ENCODE measurements at places on chromosomes 6 and 20.

GRCh38 chr6:141123049-141123448 is 1009.7 kb upstream of the GJE1 start:
- DNase-seq: no peak

- DNase-seq: no peak
Observed at GRCh38 chr6:107235511-107235910, 120.2 kb upstream of the BEND3 start.

- no peak for DNase-seq
Observed at GRCh38 chr6:149501768-149502167, 17.0 kb upstream of the ZC3H12D start.

GRCh38 chr6:11011787-11012234 is 32.3 kb downstream of the ELOVL2 start:
- DNase-seq: no peak

GRCh38 chr6:37812841-37813240 is 6.7 kb upstream of the ZFAND3 start:
- no peak for DNase-seq

GRCh38 chr20:16222859-16223411 is 350.3 kb downstream of the KIF16B start:
- no peak for DNase-seq

DNA sequence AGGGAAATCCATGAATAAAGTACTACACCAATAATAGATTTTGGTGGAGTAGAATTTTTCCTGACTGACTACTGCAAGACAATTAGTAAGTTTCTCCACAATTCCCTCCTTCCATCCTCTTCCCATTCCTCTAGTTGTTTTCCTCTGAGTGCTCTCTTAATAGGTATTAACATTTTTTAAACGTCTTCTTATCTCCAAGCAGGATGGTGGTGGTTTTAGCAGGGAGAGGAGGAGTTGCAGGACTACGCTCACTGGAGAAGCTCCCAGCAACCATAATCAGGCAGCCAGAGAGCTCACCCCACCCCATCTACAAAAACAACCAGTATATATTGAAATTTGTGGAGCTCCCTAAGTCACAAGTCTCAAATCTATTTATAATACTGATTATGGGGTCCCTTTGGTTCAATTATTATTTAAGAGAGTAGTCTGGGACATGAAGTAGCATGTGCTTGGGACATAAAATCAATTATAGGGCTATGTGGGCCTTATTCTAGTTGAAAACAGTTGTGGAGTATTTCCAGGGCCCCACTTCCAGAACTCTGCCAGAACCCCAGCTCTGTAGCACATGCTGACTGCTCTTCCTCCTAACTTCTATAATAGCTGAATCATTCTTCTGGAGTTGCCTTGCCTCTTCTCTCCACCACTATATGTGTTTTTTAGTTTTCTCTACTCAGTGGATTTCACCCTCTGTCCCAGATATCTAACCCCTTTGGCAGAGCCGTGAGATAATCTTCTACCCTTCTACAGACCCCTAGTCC is 49.8 kb downstream of the MYB start:
- no peak for DNase-seq

DNA sequence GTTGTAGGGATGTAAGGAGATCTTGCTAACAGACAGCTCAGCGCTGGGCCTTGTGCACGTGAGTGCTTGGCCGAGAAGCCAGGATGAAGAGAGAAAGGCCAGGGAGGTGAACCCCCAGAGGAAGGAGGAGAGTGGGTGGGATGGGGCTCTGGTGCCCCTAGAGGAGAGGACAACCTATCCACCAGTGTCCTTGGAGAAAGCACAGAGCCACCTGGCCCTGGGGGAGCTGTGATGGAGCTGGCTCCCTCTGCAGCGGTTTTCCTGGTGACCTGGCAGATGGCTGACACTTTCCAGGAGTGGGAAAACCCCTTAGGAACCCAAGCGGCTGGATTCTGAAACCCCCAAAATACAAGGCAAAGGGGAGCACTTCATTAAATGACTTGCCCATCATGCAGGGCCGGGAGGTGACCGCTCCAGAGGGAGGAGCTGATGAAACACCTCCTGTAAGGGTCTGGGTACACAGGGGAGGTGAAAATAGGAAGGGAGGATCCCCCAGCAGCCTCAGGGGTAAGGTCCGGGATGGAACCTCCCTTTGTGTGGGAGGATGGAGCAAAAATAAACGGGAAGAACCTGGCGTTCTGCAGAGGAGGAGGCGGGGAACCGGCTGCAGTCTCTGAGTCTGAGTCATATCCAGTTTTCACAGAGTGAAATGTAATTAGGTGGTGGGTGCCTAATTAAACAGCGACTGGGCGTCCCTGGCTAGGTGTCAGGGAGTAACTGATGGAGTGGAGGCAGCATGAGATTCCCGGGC is 80.4 kb downstream of the SULF2 start:
- no peak for DNase-seq

DNA sequence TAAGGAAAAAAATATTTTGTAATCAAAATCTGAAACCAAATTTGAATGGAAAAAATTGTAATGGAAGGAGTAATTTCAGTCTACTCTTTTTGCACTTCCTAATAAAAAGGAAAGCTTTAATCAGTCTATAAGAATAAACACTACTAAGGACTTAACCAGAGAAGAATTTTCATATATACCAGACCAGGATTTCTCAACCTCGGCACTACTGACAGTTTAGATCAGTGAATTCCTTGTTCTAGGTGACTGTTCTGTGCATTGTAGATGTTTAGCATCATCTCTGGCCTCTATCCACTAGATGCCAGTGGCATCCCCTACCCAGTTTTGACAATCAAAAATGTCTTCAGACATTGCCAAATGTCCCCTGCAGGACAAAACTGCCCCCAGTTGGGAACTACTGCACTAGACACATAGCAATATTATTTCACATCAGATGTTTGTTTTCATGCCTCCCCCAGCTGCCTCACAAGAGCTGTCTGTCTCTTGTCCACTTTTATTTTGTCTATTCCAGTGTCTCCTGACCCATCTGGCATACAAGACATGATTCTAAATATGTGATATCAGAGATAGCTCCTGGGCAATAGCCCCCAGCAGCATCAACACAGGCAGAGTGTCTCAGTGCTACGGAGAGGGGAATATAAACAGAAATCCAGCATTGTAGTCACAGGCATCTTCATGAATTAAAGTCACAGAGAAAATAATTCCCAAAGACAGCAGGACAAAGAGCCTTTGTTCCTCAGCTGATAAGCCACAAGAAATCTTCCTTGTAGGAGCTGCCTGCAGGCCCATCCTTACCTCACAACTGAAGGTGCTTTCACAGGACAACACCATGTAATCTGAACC is 27.0 kb downstream of the DNAAF9 start:
- no peak for DNase-seq

DNA sequence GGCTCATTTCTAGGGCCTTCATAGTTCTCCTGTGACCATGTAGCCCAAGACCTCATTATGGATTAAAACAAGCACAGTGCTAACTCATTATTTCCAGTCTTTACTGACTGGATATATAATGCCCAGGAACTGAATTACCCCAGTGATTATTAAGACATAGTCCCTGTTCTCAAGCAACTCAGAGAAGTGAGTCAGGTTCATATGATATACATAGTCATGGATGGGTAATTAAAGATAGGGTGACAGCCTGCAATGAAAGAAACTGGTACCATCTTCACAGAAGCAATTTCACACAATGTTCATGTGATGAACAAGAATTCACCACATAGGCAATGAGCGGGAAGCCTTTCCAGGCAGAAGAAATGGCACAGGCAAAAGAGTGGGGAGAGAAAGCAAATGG is 3.5 kb downstream of the TRIM27 start:
- no peak for DNase-seq

DNA sequence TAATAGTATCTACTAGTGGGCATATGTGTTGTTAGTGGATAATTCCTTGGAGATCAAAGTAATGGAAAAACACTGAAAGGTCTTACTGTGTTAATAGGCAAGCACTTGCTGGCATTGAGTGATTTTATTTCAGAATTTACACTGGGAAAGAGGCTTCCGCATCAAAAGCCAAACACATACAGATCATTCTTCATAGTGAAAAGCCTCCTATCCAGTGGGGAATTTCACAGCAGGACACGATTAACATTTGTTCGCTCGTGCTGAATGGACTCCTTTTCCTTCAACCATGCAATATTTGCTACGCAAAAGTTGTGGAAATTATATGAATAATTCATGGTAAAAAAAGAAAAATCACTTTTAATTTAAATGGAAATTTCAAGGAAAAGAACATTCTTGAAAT is 26.4 kb downstream of the GABRR1 start:
- DNase-seq: no peak

DNA sequence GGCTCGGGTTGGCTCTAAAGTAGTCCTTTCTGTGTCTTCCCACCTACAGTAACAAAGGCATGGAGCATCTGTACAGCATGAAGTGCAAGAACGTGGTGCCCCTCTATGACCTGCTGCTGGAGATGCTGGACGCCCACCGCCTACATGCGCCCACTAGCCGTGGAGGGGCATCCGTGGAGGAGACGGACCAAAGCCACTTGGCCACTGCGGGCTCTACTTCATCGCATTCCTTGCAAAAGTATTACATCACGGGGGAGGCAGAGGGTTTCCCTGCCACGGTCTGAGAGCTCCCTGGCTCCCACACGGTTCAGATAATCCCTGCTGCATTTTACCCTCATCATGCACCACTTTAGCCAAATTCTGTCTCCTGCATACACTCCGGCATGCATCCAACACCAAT is 291.2 kb downstream of the ESR1 start:
- DNase-seq: no peak

GRCh38 chr20:57919049-57919448 is 209.2 kb upstream of the PMEPA1 start:
- no peak for DNase-seq

GRCh38 chr6:43962458-43962857 is 164.8 kb downstream of the MRPL14 start:
- no peak for DNase-seq

GRCh38 chr6:5723841-5724691 is 282.7 kb downstream of the NRN1 start:
- peak; percentile 31 for DNase-seq

DNA sequence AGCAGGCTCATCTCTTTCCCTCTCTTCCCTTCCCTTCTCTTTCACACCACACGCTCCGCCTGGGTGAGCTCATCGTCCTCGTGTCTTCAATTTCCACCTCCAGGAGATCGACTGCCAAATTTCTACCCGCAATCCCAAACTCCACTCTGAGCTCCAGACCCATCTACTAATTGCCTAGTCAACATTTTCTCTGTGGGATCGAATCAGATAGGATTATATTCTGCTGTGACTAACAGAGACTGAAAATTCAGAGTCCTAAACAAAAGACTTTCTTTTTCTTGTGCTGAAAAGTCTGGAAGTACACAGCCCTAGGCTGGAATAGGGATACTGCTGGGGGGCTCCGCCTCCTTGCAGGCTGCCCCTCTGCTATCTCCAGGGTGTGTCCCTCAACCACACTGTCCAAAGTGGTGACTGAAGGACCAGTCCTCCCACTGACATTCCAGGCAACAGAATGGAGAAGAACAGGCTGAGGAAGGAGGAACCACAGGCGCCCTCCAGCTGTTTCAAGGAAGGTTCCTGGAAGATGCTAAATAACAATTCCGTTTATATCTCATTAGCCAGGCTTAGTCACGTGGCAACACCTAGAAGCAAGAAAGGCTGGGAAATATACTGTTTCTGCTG is 5.0 kb upstream of the HSPA12B start:
- DNase-seq: no peak

- no peak for DNase-seq
Observed at GRCh38 chr6:79546186-79546585, 9.0 kb upstream of the LCA5 start.

- no peak for DNase-seq
Observed at GRCh38 chr20:16107172-16107870, 465.9 kb downstream of the KIF16B start.

- DNase-seq: peak; percentile 77
Observed at GRCh38 chr20:58818586-58819285, 32.0 kb downstream of the GNAS-AS1 start.

- no peak for DNase-seq
Observed at GRCh38 chr6:33955566-33955965, 151.8 kb upstream of the MLN start.

DNA sequence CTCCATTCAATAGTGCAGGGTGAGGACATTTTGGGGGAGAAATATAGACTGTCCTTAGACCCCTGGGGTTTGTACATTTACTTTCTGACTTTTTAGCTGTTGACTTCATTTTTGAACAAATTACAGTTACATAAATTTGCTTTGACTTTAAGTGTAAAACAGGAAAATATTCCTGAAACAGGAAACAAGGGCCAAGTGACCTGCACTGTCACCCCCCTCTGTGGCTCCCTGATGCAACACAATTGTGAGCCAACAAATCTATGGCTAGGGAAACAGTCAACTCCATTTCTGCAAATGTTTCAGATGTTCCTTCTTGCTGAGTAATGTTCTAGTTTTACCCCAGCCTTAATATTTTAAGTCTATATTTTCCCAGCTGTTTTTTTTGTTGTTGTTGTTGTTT is 39.8 kb downstream of the HLA-A start:
- no peak for DNase-seq

DNA sequence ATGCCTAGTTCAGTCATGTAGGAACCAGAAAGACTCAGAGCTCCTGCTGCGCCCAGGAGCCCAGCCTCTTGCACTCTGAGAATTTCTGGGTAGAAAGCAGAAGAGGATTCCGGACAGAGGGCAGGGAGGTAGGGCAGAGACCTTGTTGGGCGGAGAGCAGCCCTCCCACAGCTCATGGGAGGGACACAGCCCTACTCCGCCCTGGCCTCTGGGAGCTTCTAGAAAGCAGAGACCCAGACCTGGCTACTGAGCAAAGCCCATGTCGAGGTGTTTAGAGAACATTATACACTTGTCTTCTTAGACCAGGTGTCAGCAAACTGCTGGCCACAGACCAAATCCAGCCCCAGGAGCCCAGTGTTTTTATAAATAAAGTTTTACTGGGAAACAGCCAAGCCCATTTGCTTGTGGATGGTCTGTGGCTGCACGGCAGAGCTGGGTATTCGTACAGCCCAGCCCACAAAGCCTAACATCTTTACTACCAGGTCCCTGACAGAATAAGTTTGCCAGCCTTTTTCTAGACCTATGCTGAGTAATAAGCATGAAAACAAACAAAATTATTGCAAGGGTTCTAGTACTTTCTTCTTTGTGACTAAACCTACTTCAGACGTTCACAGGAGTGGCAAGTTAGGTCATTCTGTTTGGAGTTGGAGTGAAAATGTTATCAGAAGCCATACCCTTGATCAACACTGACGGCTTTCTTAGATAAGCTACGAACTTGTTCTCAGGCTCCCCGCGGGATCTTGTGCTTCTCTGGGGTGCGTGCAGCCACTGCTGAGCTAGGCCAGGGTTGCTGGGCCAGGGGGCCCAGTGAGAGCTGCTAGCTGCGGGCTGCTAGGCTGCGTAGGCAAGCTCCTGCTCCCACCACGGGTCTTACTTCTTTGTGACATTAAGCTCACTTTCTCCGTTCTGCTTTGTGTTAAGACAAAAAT is 235.1 kb upstream of the FOXQ1 start:
- DNase-seq: no peak

DNA sequence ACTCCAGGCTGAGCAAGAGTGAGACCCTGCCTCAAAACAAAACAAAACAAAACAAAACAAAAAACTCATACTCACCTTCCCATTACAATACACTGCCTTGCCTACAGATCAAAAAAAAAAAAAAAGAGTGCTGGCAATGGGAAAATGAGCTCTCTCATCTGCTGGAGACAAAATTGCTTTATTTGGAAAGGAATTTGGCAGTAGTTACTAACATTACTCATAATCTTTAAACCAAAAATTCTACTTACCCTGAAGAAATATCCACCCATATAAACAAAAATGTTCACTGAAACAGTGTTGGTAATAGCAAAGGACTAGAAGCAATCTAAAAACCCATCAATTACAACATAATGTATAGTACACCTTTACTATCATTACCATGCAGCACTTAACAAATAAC is 120.4 kb downstream of the RNGTT start:
- DNase-seq: no peak
